ENCODE measurements at places on chromosomes 1 and 21.

DNA sequence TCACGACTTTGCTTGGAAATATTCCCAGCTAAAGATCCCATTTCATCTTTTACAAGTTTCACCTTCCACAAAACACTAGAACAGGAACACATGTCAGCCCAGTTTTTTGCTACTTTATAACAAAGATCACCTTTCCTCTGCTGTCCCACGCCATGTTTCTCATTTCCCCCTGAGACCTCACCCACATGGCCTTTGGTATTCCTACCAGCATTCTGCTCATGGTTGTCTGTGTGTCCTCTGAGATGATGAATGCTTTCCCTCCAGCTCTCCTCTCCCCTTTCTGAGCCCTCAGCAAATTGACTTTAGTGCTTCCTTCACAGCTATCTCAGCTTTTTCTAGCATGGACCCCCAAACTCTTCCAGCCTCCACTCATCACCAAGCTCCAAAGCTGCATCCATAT lies 32.3 kb upstream of the ABCG1 start:
- no peak for DNase-seq

- peak; percentile 67 for DNase-seq
These were observed 76.5 kb downstream of the DHRS3 start for GRCh38 chr1:12541274-12542137.

DNA sequence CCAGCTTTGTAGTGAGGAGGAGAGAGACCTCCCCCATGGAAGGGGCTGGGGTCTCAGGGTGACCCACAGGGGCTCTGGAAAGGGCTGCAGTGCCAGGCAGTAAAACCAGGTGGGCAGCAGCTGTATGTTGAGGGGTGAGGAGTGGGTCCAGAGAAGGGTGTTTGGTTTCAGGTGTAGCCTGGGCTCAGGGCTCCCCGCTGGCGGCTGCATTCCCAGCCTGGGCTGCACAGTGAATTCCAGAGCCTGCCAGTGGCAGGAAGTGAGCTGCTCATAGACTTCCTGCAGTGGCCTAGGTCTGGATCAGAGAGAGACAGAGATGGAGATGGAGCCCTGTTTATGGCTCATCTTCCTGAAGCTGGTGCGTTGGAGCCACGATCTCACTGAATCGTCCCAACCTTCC lies 356.4 kb downstream of the PTPRU start:
- DNase-seq: no peak

DNA sequence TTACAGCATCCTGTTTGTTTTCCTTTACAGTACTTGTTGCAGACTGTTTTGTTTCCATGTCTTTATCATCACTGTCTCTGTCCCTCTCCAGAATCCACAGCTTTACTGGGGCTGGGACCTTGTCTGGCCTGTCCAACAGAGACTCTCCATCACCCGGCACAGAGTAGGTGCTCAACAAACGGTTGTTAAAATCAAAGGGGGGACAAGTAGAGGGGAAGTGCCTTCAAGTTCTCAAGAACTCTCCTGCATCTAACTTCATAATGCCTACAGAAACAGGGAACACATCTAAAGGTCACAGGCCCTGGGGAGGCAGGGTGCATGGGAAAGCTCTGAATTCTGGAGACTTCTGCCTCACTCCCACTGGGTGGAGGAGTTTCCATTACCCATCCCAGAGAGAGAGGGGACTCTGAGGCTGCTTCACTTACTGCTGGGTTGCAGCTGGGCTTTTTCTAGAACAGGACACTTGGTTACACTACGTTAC lies 2.3 kb upstream of the ECE1 start:
- no peak for DNase-seq

DNA sequence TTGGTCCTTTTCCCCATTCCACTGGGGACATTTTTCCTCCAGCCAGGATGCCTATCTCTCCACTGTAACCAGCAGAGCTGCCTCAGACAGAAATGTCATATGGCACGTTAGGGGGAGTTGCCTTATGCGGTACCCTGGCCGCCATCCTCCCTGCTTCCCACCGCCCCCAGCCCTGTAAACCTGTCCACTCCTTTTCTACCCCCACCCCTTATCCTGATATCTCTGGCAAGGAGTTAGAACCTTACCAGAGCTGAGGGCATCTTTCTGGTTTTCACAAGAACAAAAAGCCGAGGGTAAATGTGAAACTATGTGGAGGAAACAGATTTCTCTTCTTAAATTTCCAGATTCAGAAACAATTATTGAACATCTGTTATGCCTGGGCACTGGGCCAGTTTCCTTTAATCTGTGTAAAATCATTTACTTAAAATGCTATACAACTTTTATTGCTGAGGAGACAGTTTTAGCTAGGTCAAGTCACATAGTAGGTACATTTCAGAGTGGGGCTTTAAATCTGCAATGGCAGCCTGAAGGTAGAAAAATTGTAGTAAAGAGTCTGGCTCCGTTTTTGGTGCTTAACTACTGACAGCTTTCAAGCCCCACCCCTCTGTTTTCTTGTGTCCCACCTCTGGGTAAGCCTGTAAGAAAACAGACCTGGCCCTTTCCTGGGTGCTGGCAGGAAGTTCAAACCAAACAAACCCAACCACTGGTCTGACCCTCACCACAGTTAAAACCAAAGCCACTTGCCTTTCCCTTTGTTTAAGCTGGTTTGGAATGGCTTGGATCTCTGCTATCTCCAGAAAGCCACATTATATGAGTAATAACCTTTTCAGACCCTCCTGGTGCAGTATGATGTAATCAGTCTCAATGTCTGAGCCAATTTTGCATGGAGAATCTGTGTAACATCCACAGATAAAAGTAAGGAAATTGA lies 319.0 kb downstream of the HHAT start:
- DNase-seq: peak; percentile 68

DNA sequence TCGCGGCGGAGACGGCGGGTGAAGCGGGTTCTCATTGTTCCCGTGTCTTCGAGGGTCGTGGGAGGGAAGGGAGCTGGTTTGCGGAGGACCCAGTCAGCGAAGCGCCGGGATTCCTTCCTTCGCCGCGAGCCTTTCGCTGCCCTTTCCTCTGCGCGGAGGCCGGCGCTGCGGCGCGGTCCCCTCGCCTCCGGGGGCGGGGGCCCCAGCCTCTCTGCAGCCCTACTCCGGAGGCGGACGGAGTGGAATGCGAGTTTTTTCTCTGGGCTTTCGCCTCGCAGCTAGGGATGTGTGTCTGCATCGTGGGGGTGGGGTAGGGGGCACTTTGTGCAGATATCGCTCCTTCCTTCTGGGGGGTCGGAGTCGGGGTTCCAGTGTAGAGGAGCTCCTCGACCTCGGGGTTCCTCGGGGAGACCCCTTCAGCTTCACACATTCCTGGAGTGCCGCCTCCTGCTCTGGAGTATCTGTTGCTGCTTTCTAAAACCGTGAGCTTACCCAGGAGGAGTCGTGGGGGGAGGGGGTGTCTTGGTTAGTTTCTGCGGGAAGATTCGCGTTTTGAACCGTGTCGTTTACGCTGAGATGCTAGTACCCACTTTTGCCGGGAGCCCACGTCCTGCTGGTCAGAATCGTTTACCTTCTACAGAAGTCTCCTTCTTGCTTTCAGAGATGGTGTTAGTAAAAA lies 595 bp downstream of the RNF2 start:
- DNase-seq: peak; percentile 31

DNA sequence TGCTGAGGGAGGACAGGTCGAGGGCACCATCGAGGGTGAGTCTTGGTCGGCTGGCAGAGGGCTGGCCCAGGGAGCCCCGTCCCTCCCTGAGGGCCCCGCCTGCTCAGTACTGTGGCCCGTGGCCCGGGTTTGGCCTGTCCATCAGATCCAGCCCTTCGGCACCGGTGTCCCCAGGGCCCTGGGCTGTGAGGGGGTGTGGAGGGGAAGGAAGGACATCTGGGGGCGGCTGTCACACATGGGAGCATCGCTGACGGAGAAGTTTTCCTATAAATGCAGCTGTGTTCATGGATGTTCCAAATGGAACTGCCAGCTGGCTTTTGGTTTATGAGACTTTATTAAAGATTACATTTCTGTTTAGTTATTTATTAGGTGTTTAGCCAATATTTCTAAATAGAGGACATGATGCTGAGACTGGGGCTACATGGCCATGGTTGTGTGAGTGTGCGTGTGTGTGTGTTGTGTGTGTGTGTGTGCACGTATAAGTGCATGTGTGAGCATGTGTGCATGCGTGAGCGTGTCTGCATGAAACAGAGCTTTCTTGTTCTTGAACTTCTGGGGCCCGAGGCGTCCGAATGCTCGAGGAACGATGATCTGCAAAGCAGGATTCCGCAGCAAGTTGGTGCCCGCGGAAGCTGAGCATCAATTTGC lies 54.3 kb downstream of the SLX9 start:
- no peak for DNase-seq

Measured in IMR-90 (cell line).